ENCODE measurements at places on chromosomes 4 and X. TPM values are rescaled to one million over a fixed set of nuclear protein-coding genes. Genes with fewer than 3 reads are reported as not detected.

DNA sequence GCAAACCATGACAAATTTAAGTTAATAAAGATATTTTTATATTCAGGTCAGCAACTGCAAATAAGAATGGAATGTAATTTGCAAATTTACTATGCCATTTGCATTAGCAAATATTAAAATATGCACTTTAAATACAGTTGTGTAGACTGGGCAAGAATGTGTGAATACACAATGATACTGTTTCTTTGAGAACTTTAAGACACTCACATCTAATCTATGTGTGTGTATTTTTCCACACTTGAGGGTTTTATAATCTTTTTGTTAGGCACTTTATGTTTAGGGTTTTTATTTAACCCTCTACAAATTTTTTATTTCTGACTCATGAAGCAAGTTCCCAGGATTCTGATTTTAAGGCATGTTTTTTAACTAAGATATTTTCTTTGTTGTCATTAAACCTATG is 23.9 kb upstream of the NDNF start:
- DNase-seq = no peak

DNA sequence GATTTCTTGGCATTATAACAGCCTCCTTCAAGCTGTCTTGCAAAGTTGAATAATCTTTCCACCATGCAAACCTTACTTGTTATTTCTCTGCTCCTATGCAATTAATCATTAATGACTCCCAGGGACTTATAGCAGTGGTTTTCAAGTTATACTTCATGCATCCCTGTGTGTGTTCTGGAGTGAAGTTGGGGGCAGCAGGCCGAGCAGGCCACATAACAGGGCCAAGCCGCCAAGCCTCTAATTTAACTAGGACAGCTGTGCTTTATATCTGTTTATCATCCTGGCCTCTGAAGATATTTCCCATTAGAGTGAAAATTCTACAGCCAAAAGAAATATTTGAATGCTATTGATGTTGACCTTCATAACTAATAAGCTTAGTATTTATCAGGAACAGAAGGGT is 133.5 kb upstream of the PAK3 start:
- DNase-seq = no peak

GRCh38 chrX:125004799-125005198 is 314.9 kb upstream of the TEX13C start:
- no peak for DNase-seq

GRCh38 chr4:123997776-123998449 is 601.3 kb downstream of the SPRY1 start:
- no peak for DNase-seq

- no peak for DNase-seq
Measured at GRCh38 chr4:46550471-46550870, 160.5 kb upstream of the GABRA2 start.

GRCh38 chr4:62075521-62075920 is 875.4 kb downstream of the ADGRL3 start:
- no peak for DNase-seq

DNA sequence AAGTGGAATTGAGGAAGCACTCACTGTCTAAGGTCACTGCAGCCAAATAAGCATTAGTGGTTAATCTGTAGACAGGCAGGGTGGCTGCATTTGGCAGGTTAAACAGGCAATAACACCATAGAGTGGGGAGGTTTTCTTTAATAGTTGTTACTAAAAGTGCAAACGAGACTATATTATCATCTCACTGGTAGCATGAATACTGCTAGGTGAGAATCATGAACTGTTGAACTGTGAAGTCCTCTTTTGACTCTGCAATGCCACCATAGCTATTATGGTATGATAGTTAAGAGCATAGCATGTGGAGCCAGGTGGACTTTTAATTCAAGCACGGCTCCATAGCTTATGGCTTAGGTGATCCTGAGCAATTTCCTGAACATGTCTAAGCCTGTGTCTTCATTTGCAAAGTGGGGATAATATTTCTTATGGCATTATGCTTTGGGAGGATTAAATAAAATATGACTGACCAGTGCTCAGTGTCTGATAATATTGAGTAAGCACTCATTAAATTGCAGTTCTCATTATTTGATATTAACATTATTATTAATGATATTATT is 235.6 kb upstream of the HHIP start:
- no peak for DNase-seq

DNA sequence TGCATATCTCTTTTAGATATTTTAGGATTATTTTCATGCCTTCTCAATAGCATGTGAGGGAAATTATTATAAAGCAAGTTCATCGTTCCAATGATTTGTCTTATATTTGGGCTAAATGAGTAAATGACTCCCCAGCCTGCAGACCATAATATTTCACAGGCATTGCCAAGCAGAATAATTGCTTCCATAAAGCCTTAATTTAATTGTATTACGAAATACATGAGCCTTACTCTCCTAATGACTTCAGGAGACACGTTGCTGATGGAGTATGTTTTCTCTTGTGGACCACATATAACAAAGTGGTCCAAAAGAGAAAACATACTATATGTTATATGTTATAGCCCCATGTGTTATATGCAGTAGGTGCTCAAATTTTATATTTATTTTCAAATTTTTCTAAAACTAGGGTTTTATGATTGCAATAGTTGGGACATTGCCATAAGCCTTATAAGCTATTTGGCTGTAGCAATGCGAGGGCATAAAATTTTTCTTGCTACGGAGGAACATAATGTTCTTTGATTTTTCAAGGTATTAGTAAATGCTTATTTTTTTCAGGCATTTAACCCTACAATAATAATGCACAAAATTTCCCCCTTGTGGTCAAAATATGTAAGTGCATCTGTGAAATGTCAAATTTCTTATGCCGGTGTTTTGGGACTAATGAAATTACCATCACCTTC is 26.2 kb upstream of the TMPRSS11D start:
- DNase-seq = no peak

- DNase-seq = no peak
Measured at GRCh38 chr4:86755388-86755787, 93.8 kb downstream of the SLC10A6 start.

- no peak for DNase-seq
Measured at GRCh38 chr4:53559021-53559620, 32.2 kb downstream of the LNX1 start.

DNA sequence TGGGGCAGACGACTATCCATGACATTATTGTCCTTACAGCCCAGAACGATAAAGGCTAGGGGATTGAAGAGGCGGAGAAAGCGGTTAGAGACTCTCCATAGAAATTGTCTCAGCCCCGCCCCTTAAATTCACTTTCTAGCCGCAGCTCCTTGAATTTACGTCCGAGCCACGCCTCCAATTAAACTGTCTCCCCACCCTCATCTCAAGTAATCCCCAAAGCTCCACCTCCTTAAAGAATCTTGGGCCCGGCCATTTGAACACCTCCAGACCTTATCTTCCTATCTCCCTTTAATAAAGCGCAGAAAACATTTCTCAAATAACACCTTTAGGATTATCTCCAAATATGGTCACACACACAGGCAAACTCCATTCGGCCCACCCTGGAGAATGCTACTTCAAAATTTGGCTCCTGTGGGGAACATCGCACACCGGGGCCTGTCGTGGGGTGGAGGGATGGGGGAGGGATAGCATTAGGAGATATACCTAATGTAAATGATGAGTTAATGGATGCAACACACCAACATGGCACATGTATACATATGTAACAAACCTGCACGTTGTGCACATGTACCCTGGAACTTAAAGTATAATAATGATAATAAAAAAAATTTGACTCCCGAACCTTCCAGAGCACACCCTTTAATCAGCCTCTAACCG is 7.2 kb upstream of the MAGIX start:
- DNase-seq = peak; percentile 52

DNA sequence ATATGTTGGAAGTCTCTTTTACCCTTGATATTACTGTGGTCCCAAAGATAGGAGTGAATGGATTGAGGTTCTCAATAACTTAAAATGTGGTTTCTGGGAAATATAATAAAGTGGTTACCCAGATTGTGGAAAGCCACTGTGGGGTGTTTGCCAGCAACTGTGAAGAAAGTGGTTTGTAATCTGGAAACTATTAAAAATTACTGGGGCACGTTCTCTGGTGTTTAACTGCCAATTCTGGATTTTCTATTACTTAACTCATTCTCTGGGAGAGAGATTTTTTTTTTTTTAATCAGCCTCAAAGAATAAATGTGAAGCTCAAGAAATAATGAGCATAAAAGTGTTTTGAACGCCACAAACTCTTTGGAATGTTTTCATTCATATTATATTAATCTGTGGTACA is 4.9 kb upstream of the CXCL6 start:
- peak; percentile 23 for DNase-seq

GRCh38 chr4:128827296-128827695 is 17.8 kb downstream of the JADE1 start:
- DNase-seq = no peak

DNA sequence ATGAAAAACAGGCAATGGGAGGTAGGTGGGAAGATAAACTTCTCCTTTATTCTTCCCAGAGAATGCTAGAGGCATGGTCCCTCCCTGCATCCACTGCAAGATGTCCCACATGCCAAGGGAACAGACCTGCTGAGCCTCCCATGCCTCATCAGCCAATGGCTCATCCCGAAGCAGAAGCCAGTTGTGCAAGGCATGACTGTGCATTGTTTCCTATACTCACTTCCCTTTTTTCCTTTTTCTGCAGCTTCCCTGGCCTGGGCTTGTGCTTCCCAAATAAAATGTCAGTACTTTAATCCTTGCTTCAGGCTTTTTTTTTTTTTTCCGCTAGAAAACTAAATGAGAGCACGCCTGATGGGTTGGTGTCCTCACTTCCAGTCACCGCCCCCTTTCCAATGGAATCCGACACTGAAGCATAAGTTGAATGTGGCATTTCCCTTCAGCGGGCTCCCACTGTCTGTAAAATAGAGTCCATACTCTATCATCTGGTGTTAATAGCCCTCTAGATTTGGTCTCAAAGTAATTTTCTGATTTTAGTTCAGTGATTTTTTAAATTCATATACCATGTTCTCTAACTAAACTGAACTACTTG is 239.0 kb upstream of the JADE1 start:
- DNase-seq = peak; percentile 34

GCNA gene
- polyA plus RNA-seq = 1.9 TPM

TLR10 gene
- polyA plus RNA-seq = 0.35 TPM

ADGRA3 gene
- 61.1 TPM for polyA plus RNA-seq

DDX53 gene
- not detected for polyA plus RNA-seq

POLN gene
- polyA plus RNA-seq = 2.2 TPM

BCAP31 gene
- 69.7 TPM for polyA plus RNA-seq

CYBB gene
- 17.5 TPM for polyA plus RNA-seq

COL4A6 gene
- polyA plus RNA-seq = 1.5 TPM

DNAJB14 gene
- 16.0 TPM for polyA plus RNA-seq

PLP1 gene
- polyA plus RNA-seq = 85.6 TPM

DRP2 gene
- 1.5 TPM for polyA plus RNA-seq
